H1 (cell line): ENCODE measurements at places on chromosomes 1 and 21.

GRCh38 chr1:90850181-90850897, 133.2 kb upstream of the BARHL2 start:
- H3K27ac ChIP-seq, result no peak overlapping the region
- H3K36me3 ChIP-seq, result no peaks in the 10 kb centered on the region
- no peak for DNase-seq
- H3K4me3 ChIP-seq, result peak overlapping the region; percentile 74

DNA sequence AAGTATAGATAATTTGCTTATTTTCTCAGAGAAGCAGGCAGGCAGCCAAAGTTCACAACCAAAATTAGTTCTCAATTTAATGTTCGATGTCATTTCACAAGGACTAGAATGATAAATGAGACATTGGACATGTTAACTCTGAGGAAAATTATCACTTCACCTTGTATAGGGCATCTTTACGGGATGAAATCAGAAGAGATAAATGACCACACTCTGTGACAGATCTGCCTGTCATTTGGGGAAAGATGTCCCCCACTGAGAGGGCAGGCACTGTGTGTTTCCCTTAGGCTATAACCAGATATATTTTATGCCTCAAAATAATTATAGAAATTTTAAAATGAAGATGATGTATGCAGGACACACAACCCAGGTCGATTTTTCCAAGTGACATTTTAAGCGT, 642.9 kb downstream of the BRINP3 start:
- H3K27ac ChIP-seq, result no peak overlapping the region; the same call in 1 of the 2 replicates
- no peaks in the 10 kb centered on the region for H3K27me3 ChIP-seq
- H3K4me1 ChIP-seq, result no peaks in the 10 kb centered on the region
- no peak for DNase-seq
- H3K36me3 ChIP-seq, result no peaks in the 10 kb centered on the region

DNA sequence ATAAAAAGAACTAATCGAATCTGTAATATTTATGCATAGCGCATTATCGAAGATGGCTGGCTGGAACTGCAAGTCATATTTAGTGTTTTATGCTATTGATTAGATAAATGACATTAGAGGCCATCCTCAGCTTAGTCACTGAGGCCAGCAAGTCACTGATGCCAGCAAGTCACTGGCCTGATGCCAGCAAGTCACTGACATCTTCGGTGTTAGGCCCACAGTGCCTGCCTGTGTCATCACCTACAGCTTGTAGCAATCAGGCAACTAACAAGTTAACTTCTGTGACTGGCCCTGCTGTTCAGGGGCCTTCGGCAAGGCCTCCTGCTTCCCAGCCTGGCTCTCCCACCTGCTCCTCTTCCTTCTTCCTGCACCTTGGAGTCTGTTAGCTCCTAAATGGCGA, 65.6 kb upstream of the SCCPDH start:
- no peak overlapping the region for H3K4me3 ChIP-seq
- H3K27ac ChIP-seq, result no peak overlapping the region
- H3K27me3 ChIP-seq, result no peaks in the 10 kb centered on the region
- H3K36me3 ChIP-seq, result no peaks in the 10 kb centered on the region
- no peaks in the 10 kb centered on the region for H3K4me1 ChIP-seq

GRCh38 chr1:39687243-39687642, 4.0 kb downstream of the HPCAL4 start:
- DNase-seq, result no peak
- peaks cover 9% of the 10 kb centered on the region; the same call in 1 of the 2 replicates for H3K4me1 ChIP-seq
- no peak overlapping the region for H3K27ac ChIP-seq
- H3K27me3 ChIP-seq, result peaks cover 92% of the 10 kb centered on the region
- H3K4me3 ChIP-seq, result no peak overlapping the region

GRCh38 chr1:231395998-231396390, 26.1 kb downstream of the EGLN1 start:
- H3K27me3 ChIP-seq, result no peaks in the 10 kb centered on the region
- H3K27ac ChIP-seq, result no peak overlapping the region
- no peak overlapping the region for H3K4me3 ChIP-seq
- H3K4me1 ChIP-seq, result no peaks in the 10 kb centered on the region

DNA sequence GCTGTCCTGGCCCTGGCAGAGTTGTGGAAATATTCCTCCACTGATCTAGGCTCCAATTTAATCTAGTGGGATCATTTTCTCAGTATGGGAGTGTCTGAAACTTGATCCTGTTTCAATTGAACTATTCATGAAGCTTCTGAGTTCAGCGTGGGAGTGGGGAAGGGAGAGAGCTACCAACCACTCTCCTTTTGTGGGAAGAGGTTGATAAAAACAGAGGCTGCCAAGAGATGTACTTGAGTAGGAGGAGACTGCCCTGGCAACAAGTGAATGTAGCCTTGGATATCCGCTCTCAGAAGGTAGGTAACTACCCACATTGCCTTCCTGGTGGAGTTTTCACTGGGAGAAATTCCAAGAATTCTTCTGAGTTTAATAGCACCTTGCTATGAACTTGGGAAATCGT, at the start of gene CTXND2:
TSS of gene CTXND2 (plus strand) at position 119 of the 400 bp plus-strand sequence. CDS start 25,179 bp downstream, outside the sequence.
- no peak for DNase-seq
- H3K27ac ChIP-seq, result no peak within 1 kb of the TSS
- no peaks in the 10 kb centered on the region for H3K36me3 ChIP-seq
- H3K4me1 ChIP-seq, result peaks cover 2% of the 10 kb centered on the region
- H3K4me3 ChIP-seq, result no peak within 1 kb of the TSS

- no peak overlapping the region for H3K4me3 ChIP-seq
- no peaks in the 10 kb centered on the region for H3K27me3 ChIP-seq
- no peak overlapping the region for H3K27ac ChIP-seq
- no peak for DNase-seq
- no peaks in the 10 kb centered on the region for H3K4me1 ChIP-seq
These were observed 16.9 kb downstream of the TCEANC2 start for GRCh38 chr1:54070171-54070837.

DNA sequence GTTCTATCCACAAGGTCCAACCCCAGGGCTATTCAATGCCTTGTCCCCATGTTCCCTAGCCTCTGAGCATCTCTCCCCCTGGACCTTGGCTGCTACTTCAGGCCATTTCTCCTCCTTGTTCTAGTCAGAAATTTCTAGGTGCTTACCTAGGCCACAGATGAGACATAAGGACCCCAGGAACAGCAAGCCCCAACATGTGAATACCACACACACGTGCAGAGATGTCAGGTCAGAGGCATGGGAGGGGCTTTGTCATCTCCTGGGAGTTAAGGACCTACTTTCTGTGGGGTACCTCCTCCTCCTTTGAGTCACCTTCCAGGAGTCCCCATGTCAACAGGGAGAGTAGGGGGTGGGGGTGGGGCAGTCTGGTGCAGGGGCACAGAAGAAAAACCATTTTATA, 7.1 kb upstream of the RGS16 start:
- no peak for DNase-seq
- no peak overlapping the region for H3K4me3 ChIP-seq
- H3K27ac ChIP-seq, result no peak overlapping the region
- H3K36me3 ChIP-seq, result no peaks in the 10 kb centered on the region; the same call in 1 of the 2 replicates

- DNase-seq, result no peak
- no peaks in the 10 kb centered on the region for H3K27me3 ChIP-seq
- no peak overlapping the region for H3K27ac ChIP-seq
- H3K4me3 ChIP-seq, result no peak overlapping the region
- no peaks in the 10 kb centered on the region for H3K36me3 ChIP-seq
These were observed 237.5 kb downstream of the TTLL7 start for GRCh38 chr1:83761167-83762038.

- peaks cover 17% of the 10 kb centered on the region for H3K4me1 ChIP-seq
- H3K4me3 ChIP-seq, result peak overlapping the region; percentile 57
- no peak for DNase-seq
- H3K27ac ChIP-seq, result peak overlapping the region; percentile 0; the same call in 1 of the 2 replicates
These were observed 658 bp upstream of the COL16A1 start for GRCh38 chr1:31704271-31705079.

DNA sequence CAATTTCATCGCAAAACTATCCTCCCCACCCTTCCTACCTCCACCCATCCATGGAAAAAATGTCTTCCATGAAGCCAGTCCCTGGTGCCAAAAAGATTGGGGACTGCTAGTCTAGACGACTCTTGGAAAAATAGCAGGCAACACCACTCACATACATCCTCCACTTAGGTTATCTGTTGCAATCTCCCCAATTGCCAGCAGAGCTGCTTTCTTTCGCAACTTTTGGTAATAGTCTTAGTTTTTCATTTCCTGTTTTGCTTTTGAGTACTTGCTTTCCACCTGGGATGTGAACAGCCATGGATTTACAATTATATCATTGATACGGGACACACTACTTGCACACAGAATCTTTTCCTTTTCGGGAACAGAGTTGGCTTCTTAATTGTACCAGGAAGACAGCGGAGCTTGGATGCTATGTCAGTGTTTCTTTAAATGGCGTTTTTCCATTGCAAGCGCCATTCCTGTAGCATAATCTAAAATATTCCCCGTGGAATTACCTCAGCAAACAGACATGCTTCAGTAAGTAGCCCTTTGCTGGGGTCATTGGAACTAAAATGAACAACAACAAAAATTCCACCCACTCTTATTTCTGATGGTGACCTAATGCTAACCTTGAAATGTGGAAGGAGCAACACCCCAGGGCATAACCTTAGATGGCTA, 183.3 kb upstream of the ADGRL2 start:
- no peaks in the 10 kb centered on the region for H3K4me1 ChIP-seq
- no peaks in the 10 kb centered on the region for H3K27me3 ChIP-seq
- H3K36me3 ChIP-seq, result no peaks in the 10 kb centered on the region
- no peak for DNase-seq

- DNase-seq, result no peak
- H3K4me3 ChIP-seq, result no peak overlapping the region
- H3K4me1 ChIP-seq, result no peaks in the 10 kb centered on the region
- no peaks in the 10 kb centered on the region for H3K36me3 ChIP-seq
- no peak overlapping the region for H3K27ac ChIP-seq
These were observed 8.4 kb downstream of the ERO1B start for GRCh38 chr1:236273358-236273757.

DNA sequence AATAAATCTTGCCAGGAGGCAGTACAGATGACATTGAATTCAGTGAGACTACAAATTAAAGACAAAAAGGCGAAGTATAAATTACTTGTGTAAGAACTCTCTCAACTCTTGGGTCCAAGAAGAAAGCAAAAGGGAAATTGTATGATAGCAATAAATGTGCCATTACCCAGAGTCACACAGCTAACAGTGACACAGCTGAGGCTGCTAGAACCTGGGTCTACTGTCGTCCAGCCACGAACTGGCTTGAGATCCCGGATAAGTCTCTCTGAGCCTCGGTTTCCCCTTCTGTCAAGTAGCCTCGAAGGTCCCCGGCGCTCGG, 362 bp upstream of the ROR1 start:
- no peaks in the 10 kb centered on the region for H3K27me3 ChIP-seq
- no peak overlapping the region for H3K27ac ChIP-seq
- H3K4me3 ChIP-seq, result peak overlapping the region; percentile 89
- no peaks in the 10 kb centered on the region for H3K36me3 ChIP-seq
- no peak for DNase-seq
- H3K4me1 ChIP-seq, result peaks cover 19% of the 10 kb centered on the region; the same call in 1 of the 2 replicates

- DNase-seq, result no peak
- no peak overlapping the region for H3K4me3 ChIP-seq
- H3K36me3 ChIP-seq, result no peaks in the 10 kb centered on the region
- H3K27me3 ChIP-seq, result no peaks in the 10 kb centered on the region
- peaks cover 2% of the 10 kb centered on the region for H3K4me1 ChIP-seq
These were observed 219.3 kb downstream of the ST6GALNAC3 start for GRCh38 chr1:76293831-76294230.

- DNase-seq, result peak; percentile 69
- H3K27me3 ChIP-seq, result peaks cover 29% of the 10 kb centered on the region
- H3K36me3 ChIP-seq, result peaks cover 4% of the 10 kb centered on the region; the same call in 1 of the 2 replicates
- H3K4me1 ChIP-seq, result peaks cover 5% of the 10 kb centered on the region; the same call in 1 of the 2 replicates
- no peak overlapping the region for H3K27ac ChIP-seq
These were observed 563 bp upstream of the NFIA start for GRCh38 chr1:61081686-61082310.

GRCh38 chr1:229227298-229227919, 43.5 kb upstream of the RAB4A start:
- H3K27me3 ChIP-seq, result no peaks in the 10 kb centered on the region
- DNase-seq, result peak; percentile 95
- peaks cover 43% of the 10 kb centered on the region for H3K4me1 ChIP-seq
- H3K36me3 ChIP-seq, result no peaks in the 10 kb centered on the region
- no peak overlapping the region for H3K27ac ChIP-seq

DNA sequence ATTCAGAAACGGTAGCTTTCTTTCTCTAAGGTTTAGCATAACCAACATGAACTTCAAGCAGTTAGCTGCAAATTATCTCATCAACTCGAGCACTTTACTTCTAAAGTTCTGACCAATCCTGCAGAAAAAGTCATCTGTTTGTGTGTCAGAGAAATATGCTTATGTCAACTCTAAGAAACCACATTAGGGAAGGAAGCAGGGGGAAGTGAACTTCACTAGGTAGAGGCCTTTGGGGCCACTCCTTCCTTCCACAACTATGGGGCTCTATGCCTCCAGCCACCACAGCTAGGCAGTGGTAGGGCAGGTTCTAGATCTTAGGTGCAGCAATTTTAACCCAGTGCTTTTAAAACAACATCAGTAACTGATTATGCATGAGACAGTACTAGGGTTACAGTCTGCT, 375.9 kb downstream of the DSCAM start:
- no peaks in the 10 kb centered on the region for H3K4me1 ChIP-seq
- DNase-seq, result no peak
- no peak overlapping the region for H3K4me3 ChIP-seq
- no peaks in the 10 kb centered on the region for H3K27me3 ChIP-seq

GRCh38 chr1:40532062-40532389, 589 bp downstream of the ZNF684 start:
- H3K27me3 ChIP-seq, result no peaks in the 10 kb centered on the region
- DNase-seq, result no peak
- no peak overlapping the region for H3K27ac ChIP-seq
- no peaks in the 10 kb centered on the region for H3K36me3 ChIP-seq
- no peaks in the 10 kb centered on the region for H3K4me1 ChIP-seq

DNA sequence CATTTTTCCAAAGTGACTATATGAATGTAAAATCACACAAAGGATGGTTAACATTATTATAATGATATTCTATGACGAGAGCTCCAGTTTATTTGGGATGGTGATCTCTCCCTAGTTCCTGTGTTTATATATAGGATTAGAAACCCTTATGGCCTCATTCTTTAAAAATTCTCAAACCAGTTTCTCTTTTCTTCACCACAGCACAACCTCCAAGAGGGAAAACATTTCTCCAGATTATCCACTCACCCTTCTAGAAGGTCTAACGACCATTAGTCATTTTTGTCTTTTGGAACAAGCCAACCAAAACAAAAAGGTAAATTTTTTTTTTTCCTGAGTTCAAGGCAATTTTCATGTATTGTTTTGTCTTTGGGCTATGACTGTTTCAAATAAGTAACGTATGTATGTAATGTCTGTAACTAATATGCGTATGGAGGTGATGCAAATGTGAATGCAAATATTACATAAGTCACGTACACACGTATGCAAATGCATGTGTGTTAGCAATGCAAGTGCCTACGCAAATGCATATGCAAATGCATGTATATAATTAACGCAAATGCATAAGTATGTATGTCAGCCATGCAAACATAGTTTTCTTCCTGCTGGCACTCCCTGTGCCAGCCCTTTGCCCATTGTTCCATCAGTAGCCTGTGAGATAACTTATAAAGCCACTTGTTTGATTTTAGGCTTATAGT, 72.5 kb upstream of the MORC3 start:
- peaks cover 10% of the 10 kb centered on the region for H3K4me1 ChIP-seq
- H3K4me3 ChIP-seq, result no peak overlapping the region
- DNase-seq, result no peak
- H3K36me3 ChIP-seq, result no peaks in the 10 kb centered on the region
- H3K27ac ChIP-seq, result no peak overlapping the region
